GM04503 (cell line): ENCODE measurements at places on chromosomes 6 and 20.

DNA sequence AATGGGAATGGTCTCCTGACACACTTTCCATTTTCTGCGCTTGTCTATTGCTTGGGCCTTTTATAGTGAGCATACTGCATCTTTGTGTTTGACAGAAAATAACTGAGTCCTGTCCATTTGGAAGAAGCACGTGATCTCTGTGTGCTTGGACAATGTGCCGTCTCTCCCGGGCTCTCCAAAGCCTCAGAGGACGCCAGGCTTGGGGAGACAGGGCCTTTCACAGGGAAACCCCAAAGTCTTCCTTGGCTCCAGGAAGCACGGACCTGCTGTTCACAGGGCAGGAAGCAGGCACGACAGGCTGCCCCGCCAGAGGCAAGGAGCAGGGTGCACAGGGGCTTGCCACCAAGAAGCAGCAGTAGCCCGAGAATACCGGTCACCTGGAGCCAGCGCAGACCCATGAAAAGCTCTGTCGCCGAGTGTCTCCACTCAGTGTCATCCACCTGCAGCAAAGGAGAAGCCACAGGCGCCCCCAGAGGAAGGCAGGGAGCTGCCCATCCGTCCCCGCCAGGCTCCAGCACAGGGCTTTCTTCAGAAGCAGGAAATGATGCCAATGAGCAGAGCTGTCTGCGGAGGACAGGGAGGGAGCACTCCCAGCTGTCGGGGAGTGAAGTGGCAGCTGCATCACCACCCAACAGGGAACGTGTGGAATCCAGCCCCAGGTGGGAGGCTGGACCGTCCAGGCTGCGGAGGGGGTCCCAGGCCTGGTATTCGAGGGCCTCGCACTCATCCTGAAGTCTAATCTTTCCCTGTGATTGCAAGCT is 135.1 kb downstream of the AGPAT4 start:
- no peak for DNase-seq

- DNase-seq, result no peak
These were observed 4.6 kb downstream of the SGK2 start for GRCh38 chr20:43563429-43563828.

- peak; percentile 69 for DNase-seq
These were observed 121.3 kb upstream of the PHACTR1 start for GRCh38 chr6:12595161-12595811.

DNA sequence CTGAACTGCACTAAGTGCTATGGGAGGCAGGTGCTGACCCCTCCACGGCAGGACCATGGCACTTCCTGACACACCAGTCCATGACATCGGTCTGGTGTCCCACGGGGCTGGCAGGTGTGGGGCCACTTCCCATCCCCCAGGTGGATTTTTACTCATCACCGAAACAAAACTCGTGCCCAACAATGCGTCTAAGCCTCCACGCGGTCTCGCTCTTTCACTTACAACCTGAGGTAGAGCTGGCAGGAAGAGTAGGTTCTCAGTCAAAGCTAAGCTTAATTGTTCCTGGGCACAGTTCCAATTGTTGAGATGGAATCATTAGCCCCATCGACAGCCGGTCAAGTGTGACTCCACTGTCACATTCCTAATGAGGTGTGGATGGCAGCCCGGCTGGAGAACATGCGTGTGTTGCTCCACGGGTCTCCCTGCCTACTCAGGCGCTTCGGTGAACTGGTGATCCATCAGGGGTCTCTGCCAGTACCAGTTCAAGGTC is 125.7 kb downstream of the SLC23A2 start:
- no peak for DNase-seq

DNA sequence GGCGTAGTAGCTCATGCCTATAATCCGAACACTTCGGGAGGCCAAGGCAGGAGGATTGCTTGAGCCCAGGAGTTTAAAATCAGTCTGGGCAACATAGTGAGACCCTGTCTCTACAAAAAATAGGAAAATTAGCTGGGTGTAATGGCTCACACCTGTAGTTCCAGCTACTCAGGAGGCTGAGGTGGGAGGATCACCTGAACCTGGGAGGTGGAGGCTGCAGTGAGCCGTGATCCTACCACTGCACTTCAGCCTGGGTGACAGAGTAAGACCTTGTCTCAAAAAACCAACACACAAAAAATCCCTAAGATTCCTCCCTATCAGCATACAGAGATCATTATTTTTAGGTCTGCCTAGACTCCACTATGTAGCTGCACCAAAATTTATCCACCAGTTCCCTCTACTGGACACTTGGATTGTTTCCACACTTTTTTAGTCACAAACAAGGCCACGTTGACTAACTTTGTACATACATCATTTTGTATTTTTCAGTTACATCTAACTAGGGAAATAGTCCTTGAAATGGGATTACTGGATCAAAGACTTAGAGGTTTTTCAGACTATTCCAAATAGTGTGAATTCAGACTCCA is 3.6 kb upstream of the PHF1 start:
- DNase-seq, result no peak

DNA sequence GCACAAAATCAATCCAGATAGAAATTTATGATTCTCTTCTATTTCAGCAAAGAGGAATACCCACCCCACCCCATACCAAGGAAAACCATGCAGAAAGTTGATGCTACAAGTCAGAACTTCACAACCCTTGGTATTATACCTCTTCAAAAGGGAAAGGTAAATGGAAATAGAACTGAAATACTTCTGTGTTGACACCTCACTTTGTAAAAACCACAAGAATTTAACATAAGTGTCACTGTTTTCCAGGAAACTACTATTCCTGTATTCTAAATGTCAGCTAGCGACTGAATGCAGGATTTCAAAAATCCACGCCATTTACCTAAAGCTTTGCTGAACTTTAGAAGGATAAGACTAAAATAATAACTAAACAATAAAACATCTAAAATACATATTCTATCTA is 3.6 kb downstream of the CPNE1 start:
- no peak for DNase-seq

DNA sequence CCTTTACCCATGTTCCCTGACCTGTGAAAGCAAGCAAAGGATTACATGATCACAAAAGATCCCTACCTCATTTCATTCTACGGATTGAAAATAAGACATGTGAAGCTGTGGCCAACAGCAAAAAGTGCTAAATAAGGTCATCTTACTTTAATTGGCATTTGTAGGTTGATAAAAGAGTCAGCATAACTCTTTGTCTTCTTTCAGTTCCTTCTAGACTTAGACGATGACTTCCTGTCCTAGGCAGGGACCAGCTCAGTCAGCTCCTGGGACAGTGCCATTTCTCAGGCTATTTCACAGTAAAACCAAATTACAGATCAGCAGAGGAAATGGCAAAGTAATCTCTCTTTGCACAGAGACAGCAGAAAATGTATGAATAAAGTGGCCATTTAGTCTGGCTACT is 480.7 kb downstream of the RFPL4B start:
- DNase-seq, result peak; percentile 12

DNA sequence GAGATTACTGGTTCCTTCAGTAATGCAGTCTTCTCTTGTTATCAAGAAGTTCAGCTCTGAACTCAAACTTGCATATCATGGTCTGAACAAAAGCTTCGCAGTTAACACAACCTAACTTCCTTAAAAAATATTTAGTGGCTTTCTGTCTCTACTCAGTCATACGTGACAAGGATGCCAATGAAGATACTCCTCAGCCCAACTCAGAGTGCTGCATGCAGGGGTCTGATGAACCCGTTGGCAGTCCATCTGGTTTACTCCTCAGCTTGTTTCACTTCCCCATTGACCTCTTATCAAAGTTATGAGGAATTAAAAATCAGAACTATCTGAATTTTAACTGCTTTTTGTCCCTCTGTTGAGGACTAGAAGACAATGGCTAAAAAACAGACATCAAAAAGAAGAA is 56.6 kb upstream of the RIN2 start:
- DNase-seq, result no peak

- DNase-seq, result no peak
These were observed 41.2 kb downstream of the KCNK5 start for GRCh38 chr6:39188098-39188450.

DNA sequence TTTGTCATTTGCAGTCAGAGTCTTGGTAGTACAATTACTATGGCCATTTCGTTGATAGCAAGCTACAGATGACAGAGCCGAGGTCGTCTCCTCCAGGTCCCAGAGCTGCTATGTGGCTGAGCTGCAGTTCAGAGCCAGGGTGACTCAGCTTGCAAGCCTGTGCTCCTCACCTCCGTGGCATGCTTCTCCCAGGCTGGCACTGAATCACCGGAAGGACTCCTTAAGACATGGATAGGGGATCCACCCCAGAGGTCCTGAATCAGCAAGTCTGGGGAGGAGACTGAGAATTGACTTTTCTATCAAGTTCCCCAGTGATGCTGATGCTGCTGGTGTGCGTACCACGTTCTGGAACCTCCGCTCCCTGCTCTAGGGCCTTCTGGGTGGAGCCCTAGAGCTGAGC is 291.2 kb downstream of the CDH26 start:
- peak; percentile 83 for DNase-seq

DNA sequence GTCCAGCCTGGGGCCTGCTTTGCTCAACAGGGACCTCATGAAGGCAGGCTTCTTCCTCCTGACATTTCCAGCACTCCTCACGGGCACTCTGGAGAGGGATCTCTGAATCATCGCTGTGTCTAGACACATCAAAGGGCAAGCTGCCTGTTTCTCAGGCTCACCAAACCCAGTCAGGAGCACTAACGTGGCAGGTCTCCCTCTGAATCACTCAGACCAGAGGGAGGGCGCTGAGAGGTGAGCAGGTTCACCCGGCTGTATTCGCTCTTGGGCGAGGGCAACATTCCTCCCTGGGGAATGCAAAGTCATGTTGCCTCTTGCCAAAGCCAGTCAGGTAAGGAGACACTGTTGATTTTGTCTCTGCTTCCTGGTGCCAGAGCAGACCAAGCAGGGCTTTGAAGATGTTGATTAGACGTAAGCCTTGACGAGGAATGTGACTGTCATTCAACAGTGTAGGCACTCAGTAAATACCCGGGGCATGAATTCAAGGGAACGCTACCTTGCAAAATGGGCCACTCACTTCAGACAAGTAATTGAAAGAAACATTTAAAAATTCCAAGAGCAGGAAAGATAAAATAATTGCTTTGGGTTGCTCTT is 50.1 kb downstream of the CYP24A1 start:
- DNase-seq, result peak; percentile 85

GRCh38 chr6:166595061-166595780 is 8.7 kb upstream of the RAMACL start:
- peak; percentile 84 for DNase-seq

- no peak for DNase-seq
These were observed 31.6 kb downstream of the E2F3 start for GRCh38 chr6:20433321-20433720.

- DNase-seq, result no peak
These were observed 108.5 kb downstream of the LY86 start for GRCh38 chr6:6696867-6697531.

GRCh38 chr6:17505062-17505476 is 95.0 kb upstream of the FAM8A1 start:
- no peak for DNase-seq

DNA sequence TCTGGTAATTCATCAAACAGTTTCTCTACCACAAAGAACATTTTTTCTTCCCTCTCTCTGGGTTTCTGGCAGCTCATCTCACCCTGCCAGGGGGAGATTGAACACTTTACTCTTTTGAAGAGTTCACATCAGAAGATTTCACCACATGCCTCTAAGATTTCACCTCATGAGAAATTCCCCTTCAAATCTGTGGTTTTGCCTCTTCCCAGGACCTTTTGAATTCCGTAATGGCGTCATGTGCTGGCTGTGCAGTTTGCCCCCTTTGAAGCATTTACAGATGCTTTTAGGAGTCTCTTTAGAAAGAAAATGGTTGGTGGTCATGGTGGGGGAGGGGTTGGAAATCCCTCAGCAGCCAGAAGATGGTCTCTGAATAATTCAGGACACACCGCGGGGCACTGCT is 486.1 kb downstream of the QKI start:
- no peak for DNase-seq

DNA sequence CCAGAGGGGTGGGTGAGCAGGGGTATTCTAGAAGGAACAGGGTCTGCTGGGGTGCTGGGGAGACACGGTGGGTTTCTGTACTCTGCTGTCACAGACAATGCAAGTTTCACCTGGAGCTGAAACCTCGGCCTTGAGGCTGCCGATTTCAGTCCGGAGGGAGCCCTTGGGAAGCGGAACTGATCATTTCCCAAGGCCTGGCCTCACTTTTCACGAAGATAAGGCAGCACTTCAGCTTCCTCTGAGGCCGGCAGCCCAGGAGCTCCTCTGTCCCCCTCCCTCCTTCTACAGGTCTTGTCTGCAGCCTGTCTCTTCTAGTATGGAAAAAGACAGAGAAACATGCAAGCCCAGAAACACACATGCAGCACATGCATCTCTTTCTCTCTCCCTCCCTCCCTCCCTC is 242.1 kb downstream of the CDC5L start:
- no peak for DNase-seq
